ENCODE measurements at places on chromosomes 1 and 21.

DNA sequence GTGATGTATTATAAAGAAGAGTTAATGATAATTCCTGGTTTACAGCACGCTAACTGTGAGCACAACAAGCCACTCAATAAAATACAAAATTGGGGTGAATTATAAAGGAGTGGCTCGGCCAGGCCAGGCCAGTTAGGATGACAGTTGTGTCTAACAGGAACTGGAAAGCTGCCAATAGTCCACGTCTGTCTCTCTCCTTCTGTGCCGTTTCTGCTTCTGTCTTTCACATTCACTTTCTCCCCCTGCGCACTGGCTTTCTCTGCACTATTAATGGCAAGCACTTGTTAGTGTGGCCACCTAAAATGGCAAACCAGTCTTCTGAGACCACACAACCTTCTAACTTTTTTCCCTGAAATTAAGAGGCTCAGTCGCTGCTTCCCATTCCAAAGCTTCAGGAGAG is 394.3 kb downstream of the NTNG1 start:
- no peak for DNase-seq

DNA sequence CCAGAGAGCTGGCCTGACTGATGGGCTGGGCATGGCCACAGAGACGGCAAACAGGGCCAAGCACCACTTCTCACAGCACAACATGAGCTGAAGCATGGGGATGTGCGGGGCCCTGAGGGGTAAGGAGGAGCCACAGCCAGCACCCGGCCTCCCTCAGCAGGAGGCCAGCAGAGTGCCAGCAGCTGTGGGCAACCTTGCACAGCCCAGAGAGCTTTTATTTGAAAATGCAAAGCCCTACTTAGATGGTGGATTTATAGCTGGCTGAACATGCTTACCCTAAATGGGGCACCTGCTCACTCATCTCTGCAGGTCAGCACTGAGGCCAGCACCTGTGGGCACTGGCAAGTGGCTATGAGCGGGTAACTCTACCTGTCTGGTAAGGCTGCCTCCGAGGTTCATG is 44.1 kb downstream of the SLC66A1 start:
- DNase-seq = no peak

DNA sequence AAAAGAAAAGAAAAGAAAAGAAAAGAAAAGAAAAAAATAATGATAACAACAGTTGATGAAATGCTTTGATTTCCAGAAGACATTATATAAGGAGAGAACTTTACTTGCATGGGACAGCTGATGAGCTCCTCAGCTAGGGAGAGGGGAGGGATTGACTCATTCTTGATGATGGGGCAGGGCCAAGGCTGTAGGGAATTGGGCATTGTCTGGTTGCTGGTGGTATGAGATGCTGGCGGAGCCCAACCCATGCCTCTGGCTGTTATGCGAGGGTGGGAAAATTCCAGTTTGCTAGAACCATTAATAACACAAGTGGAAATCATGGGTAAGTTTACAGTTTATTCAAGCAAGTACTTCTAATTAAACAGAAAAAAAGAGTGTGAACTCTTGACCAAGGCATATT is 36.0 kb upstream of the KIF26B start:
- DNase-seq = no peak

DNA sequence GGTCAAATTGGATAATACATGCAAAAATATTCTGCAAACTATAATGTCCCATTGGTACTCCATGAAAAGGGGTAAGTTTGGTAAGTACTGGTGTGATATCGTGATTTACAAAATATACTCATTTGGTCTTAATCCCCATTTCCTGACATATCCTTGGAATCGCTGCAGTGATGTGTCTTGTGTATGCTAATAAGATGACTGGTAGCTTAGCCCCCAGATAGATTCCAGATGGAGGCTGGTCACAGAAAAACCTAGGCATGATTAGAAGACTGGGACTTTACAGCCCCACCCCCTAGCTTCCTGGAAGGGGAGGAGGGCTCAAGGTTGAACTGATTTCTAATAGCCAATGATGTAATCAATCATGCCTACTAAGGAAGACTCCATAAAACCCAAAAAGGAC is 3.0 kb downstream of the VAMP4 start:
- DNase-seq = no peak

GRCh38 chr1:64685217-64685616 is 59.7 kb upstream of the RAVER2 start:
- no peak for DNase-seq

DNA sequence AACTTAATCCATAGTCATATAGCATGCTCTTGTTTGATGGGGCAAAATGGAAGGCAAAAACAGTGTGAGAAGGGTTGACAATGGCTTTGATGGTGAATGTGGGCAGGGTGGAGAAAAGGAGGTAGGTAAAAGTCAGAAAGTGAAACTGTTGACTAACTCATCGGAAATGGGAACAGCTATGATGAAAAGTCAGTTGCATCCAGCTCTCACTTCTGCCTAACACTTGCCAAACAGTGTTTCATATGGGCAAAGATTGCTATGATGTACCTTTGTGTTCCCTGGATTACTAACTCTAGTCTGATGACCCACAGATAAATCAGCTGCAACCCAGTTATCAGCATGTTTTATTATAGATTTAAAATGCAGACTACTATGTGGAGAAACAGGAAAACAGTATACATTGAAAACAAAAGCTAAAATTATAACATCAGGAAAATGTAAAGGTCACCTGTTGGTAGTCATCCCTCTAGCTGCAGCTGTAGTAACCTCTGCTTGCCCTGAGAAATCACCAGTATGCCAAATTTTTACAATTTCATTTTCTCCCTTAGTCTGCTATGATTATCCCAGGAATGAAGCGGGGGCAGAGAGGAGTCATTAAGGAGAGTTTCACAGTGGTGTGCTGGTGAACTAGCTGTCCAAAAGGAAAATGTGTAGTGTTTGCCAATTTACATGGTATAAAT is 11.7 kb downstream of the TNFSF18 start:
- DNase-seq = no peak

DNA sequence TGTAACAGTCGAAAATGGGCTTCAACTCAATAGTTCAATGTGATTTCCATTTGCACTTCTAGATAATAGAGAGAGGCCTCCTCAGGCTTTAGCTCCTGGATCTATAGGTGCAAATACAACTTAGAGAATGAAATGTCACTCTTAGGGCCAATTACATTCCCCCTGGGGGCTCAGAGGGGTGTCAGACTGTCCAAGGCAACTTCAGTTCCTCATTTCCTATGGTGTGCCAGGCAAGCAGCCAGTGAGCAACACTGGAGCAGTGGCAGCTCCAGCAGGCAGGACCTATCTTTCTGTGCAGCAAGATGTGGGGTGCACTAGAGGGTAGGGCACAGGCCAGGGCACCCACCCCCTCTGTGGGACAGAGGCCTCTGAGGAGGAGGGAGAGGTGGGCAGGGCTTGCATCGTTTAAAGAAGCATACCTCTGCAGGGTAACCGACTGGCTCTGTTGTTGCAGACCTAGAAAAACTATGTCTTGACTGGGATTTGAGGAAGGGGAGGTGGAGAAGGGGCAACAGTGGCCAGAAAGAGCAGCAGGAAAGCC is 97.3 kb downstream of the SUSD4 start:
- DNase-seq = no peak

GRCh38 chr1:203150511-203151297 is 23.2 kb downstream of the ADORA1 start:
- no peak for DNase-seq

- no peak for DNase-seq
These were observed 157.8 kb upstream of the KAZN start for GRCh38 chr1:14440731-14441130.

DNA sequence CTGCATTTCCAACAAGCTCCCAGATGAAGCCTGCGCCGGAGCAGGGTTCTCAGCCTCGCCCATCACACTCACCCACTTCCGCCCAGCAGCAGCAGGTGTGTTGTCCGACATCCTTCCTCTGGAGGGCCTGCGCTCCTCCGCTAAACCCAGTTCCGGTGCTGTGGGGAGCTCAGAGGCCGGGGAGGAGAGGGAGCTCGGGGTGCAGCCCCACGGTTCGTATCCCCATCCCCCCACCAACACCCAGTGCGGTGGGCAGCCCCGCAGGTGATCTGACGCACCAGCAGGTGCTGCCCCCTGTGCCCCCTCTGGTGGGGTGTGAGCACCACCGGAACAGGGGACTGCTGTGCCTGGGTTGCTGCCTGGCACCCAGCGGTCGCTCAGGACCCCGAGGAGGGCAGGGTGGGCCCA is 3.4 kb upstream of the PEX10 start:
- DNase-seq = no peak

DNA sequence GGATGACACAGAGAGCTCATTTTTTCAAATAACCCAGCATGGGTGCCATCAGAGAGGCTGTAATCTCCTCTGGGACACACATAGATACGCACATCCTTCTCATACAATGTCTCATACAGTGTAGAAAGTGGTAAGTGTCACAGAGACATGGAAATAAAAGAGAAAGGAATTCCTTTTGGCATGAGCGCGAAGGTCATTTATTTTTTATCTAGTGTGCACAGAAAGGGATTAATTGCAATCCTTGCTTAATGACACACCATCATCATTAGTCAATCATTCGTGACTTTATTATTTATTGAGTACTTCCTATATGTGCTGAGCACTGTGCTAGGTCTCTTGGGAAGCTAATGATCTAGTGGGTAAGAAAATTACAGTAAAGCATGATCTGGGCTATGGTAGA is 5.0 kb downstream of the ZSCAN20 start:
- DNase-seq = no peak

DNA sequence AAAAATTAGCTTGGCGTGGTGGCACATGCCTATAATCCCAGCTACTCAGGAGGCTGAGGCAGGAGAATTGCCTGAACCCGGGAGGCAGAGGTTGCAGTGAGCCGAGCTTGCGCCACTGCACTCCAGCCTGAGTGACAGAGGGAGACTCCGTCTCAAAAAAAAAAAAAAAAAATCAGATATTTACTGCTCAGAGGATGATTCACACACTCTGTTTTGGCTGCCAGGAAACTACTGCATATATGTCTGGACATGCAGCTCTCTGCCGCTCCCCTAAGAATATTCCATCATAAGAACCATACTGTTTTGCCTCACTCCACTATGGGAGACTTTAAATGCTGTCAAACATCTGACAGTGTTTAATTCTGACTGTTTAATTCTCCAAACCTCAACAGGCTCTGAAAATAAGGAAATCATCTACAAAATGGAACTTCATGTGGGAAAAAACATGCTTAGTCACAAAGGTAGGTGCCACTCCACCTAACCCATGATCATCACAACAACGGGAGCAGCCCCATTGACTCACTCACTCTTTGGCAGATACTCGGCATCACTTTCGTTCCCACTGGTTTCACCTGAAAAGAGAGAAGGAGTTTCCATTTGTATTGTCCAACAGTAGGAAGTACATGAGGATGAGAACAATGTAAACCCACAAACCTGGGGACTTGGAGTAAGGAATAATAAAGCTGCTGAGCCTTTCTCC is 29.3 kb upstream of the BCAS2 start:
- DNase-seq = no peak

DNA sequence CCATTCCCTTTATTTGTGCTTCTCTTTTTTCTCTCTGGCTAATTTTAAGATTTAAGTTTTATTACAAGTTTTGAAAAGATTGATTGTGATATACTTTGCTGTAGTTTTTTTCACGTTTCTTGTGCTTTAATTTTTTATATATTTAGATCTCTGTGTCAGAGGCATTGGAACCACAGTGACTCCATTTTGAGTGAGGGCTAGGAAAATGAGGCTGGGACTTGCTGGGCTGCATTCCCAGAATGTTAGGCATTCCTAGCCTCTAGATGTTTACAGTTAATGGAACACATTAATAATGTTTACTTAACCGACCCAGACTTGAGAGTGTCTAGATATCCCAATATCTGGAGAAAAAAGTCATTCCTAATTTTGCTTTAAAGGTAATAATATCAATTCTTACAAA is 939.4 kb downstream of the BRINP3 start:
- no peak for DNase-seq

DNA sequence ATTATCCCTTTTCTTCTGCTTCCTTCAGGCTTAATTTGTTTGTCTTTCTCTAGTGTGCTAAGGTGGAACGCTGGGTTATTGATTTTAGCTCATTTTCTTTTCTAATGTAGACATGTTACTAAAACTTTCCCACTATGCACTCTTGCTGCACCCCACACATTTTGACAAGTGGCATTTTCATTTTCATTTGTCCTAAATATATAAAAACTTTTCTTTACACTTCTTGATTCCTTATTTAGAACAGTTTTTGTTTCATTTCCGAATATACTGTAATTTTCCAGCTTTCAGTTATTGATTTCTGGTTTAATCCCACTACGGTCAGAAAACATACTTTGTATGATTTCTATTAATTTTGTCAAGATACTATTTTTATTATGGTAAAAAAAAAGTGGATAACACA is 25.3 kb downstream of the SH3BP5L start:
- DNase-seq = no peak

- DNase-seq = no peak
These were observed at the start of gene C1QA for GRCh38 chr1:22636353-22636752. Gene C1QA (plus strand): TSS chr1:22636628. CDS start chr1:22637617, 989 bp downstream.

DNA sequence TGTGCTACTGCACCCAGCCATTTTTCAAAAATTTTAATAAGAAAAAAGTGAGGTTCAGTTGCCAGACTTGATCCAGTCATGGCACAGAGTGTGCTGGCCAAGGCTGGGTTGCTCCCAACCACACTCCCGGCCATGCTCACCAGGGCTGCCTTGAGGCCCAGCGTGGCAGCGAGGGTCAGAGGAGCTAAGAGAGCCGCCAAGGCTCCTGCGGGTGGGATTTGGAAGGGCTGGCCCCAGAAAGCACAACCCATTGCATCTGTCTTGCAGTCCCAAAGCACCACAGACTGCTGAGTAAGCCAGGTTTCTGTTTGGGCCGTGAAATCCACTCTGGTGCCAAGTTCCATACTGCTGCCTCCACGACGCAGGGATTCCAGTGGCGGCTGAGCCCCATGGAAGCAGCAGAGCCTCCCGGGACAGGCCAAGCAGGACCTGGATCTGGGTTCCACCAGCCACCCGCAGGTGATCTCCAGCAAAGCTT is 22.6 kb downstream of the ZBTB17 start:
- DNase-seq = no peak

DNA sequence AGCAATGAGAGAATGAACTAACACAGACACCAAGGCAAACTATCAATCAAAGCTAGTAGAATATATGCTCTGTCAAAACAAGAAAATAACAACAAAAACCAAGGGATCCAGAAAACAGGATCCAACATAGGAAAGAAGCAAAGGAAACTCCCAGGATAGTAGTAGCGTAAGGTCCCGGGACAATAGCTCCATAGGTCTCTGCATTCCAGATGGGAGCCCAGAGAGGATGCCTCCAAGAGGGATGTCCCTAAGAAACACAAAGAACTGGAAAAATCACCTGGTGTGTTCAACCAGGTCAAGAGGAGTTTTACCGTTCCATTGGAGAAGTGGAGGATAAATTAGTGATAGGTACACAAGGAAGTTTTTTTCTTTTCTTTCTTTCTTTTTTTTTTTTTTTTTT is 5.7 kb upstream of the FAM43B start:
- DNase-seq = no peak

GRCh38 chr1:232943679-232944252 is 6.6 kb upstream of the NTPCR start:
- DNase-seq = no peak
